ENCODE measurements at places on chromosomes 1 and 21.

DNA sequence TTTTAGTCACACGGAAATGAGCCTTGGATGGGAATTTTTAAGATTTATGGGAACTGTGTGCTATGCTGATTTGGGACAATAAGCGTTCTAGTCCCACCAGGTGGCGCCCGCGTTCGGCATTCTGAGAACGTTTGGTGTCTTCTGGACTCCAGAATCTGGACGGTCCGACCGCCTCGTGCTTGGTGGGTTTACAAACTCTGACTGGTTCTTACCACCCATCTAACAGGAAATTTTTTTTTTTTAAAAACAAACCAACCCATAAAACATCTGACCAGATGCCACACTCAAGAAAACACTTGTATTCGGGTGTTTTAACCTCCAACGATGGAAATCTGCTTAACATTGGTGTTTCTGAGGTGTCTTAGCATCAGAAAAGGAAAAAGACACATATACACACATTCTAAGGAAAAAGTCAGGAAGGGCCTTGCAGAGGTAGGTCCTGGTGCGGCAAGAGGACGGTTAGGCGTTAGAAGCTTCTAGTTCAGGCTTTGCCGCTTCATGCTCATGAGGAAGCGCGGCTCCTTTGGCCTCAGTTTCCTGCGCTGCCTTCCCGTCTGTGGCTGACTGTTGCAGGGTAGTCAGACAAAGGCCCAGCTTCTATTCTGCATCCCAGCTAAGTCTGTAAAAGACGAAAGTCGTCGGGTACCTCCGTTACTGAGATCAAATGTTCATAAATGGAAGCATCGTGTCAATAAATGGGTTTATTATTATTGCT, 814 bp upstream of the DYRK3 start:
- peak; percentile 87 for DNase-seq

DNA sequence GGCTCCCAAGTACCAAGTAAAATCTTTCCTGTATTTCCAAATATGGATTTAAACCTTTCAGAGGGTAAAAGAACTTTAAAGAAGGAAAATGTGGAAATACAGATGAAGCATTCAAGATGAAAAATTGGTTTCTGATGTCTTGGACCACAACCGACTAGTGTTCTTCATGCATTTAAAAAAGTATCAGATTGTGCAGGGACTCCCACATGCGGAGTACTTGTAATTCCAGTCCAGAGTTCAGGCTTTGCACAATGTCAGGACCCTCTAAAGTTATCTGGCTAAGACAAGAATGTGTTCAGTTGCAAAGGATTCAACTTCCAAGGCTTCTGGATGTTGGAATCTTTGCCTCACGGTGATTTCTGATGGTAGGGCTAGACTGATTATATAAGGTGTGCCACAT, 66.7 kb downstream of the RGL1 start:
- no peak for DNase-seq

DNA sequence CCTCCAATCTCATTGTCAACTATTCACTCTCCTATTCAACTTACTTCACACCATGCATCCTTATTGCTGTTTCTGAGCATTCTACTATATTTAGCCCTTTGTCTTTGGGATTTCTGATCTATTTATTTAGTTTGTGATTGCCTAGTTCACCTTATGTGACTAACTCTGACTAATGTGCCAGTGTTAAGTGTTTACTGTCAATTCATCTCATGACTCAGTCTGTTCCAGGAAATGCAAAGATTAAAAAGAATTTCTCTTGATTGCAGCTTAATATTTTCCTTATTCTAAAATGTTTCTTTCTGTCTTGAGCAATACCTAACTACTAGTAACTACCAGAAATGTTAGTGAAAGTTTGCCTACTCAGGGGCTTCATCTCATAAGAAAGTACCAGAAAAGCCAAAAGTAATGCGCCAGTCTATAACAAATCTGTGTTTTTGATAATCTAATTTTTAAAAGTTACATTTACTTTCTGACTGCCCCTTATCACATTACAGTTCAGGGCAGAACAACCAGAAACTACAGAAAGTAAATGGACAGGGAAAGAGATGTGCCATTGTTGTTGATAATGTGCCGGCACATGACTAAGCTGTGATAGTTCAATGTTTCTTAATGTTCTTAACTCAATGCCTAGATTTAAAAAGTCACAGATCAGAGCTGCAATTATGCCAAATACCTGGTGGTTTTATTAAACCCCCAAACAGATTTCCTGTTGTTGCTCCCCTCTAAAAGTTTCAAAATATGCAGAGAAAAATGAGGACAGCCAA, 556.5 kb downstream of the PTBP2 start:
- no peak for DNase-seq

- DNase-seq: no peak
Measured at GRCh38 chr1:153277852-153278251, 18.4 kb downstream of the LORICRIN start.
